ENCODE measurements at places on chromosomes 11 and 22. TPM values are rescaled to one million over a fixed set of nuclear protein-coding genes. Genes with fewer than 3 reads are reported as not detected.

CRACR2B gene
- 4.9 TPM for total RNA-seq

TMEM151A gene
- 0.13 TPM for total RNA-seq

CLMP gene
- 146 TPM for total RNA-seq

C11orf91 gene
- 0.19 TPM for total RNA-seq

DERL3 gene
- total RNA-seq = 0.53 TPM

IL17REL gene
- total RNA-seq = not detected

SEC14L6 gene
- 0.12 TPM for total RNA-seq

CCDC116 gene
- 0.19 TPM for total RNA-seq

MMP13 gene
- total RNA-seq = not detected

ROBO4 gene
- 1.9 TPM for total RNA-seq

ASCL2 gene
- not detected for total RNA-seq

All from aortic smooth muscle cell (primary cell).